ENCODE measurements at places on chromosomes 16 and 17.

DNA sequence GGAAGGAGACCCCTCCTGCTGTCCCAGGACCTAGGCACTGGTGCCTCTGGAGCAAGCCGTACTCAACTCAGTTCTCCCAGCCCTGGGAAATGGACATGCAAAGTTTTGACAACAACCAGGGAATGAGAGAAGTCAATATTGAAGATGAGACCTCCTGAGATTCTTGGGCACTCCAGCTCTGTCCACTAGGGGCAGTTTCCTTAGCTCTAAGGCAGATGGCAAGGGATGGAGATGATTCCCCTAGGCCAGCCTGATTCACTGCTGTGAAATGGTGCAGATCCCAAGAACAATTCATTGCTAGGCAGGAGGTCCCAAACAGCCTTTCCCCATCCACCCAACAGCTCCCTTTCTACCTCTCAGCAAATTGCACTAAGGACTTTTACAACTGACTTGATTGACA is 20.5 kb upstream of the SDR42E2 start:
- peak; percentile 8 for DNase-seq

GRCh38 chr16:29815032-29815721 is 775 bp upstream of the PAGR1 start:
- DNase-seq, result no peak

DNA sequence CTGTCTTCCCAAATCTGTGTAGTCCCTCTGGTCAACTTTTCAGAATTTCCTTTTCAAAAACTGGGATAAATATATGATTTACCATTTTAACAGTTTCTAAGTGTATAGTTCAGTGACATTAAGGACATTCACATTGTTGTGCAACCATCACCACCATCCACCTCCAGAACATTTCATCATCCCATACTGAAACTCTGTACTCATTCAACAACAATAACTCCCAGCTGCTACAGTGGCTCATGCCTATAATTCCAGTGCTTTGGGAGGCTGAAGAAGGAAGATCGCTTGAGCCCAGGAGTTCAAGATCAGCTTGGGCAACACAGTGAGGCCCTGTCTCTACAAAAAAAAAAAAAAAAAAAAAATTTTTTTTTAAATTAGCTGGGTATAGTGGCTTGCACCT is 131.0 kb downstream of the AATF start:
- DNase-seq, result peak; percentile 59

- no peak for DNase-seq
Measured at GRCh38 chr16:21128991-21129390, 21.7 kb downstream of the DNAH3 start.

DNA sequence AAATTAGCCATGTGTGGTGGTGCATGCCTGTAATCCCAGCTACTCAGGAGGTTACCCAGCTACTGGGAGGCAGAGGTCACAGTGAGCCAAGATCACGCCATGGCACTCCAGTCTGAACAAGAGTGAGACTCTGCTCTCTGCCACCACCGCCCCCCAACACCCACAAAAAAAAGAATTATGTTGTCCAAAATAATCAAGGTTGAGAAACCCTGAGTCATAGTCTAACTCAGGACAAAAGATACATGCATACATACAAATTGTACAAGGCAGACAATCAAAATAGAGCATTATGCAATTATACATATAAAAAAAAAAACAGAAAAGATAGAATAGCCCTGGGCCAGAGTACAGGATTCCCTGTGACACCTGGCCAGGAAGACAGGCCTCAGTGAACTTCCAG is 6.6 kb upstream of the KPNB1 start:
- DNase-seq, result peak; percentile 46

- DNase-seq, result no peak
Measured at GRCh38 chr17:41446806-41447205, 6.0 kb upstream of the KRT38 start.

DNA sequence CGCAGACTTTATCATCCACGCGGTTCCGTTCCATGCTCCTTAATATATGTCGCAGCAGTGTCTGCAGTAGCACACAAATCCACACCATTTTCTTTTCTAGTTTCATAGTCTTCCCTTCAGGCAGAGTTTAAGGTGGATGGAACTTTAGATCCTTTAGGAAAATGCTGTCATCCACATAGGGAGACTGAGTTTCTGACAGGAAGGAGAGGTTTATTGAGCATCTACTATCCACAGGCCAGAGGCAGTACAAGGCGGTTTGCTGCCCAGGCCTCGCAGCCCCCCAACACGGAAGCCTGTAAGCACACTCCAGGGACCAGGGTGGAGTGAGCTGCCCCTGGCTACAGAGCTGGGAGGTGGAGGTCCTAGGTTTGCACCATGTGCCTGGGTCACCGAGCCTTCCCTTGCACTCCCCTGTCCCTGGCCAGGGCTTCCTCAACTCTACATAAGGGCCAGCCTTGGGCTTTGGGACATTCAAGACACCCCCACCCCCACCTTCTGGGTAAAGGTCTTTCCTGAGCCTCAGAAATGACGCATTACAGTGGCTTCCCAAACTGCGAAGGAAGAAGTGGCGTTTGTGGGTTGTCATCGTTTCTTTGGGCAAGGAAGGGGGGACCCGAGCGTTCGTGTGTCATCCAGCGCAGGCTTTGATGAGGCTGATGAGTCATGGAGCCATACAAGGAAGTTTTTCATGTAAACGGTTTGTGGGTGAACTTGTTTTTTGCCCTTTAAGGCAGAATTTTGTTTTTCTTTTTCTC is 146.5 kb upstream of the PLCG2 start:
- DNase-seq, result peak; percentile 90

DNA sequence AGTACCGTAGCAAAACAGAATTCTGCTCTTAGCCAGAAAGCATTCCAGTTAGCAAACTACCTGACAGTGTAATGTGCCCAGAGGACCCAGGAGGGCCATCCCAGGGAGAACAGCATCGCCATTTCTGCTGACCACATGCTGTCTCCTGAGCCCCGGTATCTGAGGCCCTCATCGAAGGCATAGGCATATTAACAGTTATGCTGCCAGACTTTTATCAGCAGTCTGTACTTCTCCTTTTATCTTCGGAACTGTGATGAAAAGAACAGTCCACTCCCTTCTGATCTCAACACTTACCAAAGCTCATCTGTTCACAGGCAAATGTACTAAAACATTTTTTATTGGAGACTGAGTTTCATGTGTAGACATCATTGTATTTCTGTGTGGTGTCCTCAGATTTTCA is 236.4 kb downstream of the PRKCA start:
- DNase-seq, result no peak

DNA sequence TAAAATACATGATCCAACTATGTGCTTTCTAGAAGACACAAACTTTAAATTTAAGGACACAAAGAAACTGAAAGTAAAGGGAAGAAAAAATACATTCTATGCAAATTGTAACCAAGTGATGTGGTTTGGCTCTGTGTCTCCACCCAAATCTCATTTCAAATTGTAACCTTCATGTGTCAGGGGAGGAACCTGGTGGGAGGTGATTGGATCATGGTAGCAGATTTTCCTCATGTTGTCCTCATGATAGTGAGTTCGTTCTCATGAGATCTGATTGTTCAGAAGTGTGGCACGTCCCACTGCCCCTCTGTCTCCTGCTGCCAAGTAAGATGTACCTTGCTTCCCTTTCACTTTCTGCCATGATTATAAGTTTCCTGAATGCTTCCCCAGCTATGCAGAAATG is 15.0 kb downstream of the OR1A1 start:
- peak; percentile 50 for DNase-seq

GRCh38 chr16:2508722-2509400 is 4.9 kb upstream of the ATP6V0C start:
- DNase-seq, result no peak

DNA sequence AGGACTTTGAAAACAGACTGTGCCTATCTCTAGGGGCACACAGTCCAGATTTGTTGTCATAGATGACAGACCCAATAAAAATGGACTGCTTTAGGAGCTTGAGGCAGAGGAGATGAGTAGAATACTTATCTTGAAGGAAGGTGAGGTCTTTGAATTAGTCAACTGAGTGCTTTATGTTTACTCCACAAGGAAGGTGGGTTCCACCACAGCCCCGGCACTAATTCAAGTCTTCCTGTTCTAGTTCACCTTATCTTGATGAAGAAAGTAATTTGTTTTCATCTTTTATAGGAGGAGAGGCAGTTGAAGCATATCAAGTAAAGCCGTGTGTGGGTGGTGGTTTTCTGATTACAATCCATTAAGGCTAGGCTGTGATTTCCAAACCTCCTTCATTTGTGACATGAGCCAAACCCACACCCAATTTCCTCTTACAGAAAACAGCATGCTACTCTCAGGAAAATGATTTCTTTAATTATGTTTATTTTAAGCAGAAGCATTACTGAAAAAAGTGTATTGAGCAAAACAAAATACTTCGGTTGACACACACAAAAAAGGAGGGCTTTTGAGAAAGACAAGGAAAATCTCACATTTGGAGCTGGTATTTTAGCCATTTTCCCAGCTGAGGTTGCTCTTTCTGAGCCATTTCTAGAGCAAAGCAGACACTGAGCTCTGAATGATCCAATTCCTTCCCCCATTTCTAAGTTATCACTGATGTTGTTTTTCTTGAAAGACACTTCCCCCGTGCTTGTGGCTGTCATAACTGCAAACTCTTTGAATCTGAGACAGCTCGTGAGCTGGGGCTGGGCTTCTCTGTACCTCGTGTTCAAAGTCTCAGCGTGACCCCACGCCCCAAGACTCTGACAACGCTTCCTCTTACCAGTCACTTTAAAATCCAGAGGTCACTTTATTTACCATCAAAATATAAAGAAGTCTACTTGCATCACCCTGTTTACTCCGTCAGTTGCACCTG is 35.4 kb downstream of the CDRT15 start:
- peak; percentile 67 for DNase-seq

DNA sequence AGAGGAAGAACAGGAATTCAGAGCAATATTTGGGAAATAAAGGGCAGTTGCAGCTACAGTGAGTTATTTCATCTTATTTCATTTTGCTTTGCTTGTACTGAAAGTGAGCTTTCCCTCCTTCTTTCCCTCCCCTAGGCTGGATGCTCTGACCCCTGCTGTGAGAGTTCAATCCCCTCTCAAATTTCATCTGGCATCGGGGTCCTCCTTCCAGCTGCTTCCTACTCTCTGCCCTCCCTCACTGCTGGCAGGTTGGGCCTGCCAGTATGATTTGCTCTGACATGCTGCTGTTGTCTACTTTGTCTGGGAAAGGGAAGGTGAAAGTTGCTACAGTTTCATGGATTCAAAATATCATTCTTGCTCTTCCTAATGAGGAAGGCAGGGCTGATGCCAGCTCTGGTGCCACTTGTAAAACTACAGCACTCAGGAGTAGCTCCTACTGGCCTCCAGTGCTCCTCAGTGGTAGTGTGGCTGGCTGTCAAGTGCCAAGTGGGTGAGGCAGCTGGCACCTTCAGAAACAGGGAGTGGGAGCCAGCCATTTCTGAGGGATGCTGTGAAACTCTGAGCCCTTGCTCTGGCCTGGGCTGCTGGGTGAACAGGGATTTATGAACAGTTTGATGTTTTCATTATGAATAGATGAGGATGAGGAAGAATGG is 408.6 kb downstream of the HAPSTR1 start:
- DNase-seq, result no peak

GRCh38 chr17:20156196-20157000 is 147.2 kb downstream of the SPECC1 start:
- peak; percentile 46 for DNase-seq

DNA sequence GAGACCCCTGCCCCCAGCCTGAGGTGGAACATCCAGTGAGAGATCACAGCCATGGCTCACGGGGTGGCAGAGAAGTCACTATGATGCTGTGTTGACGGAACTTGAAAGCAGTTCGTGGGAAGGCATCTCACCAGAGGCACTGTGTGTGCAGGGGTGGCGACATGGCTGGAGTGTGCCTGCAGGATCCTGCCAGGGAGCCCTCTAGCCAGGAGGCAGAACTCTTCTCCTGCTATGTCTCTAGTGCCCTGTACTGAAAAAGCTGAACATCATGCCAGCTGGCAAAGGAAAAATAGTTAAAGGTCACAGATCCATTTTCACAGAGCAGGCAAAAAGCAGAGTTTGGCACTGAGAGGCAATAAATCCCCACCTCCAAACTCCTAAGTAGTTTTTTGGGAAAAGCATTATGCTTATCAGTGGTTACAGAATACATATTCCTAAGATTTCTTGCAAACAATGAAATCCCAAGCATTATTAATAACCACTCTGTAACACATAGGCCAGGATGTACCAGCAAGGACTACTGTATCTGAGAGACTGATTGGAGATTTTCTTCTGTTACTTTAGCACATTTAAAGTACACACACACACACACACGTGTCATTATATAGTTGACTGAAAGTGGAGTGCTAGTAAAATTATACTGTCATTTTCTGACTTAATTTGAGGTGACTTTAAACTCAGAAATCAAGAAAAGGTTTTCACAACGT is 36.8 kb downstream of the TNRC6C start:
- no peak for DNase-seq

GRCh38 chr16:4319454-4320421 is 3.9 kb downstream of the GLIS2 start:
- no peak for DNase-seq

DNA sequence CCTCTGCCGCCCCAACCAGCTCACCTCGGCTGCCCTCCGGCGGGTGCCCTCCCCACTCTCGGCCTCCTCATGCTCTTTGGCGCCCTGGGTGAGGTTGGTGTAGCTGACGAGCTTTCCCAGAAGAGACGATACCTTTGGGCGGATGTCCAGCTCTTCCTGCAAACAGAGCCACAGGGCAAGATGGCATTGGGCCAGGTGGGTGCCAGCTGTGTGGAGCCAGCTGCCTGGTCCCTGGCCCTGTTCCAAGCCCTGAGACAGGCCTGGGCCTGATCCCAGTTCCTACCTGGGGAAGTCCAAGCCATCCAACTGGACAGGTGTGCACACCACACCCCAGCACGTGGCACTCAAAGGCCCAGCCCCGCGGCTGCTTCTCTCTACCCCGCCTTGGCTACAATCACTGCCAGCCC is 6.9 kb downstream of the SLC12A4 start:
- DNase-seq, result no peak

- DNase-seq, result no peak
Measured at GRCh38 chr16:60310846-60311445, 1576.8 kb upstream of the GOT2 start.

GRCh38 chr17:7383742-7384488 is 3.0 kb downstream of the TNK1 start:
- DNase-seq, result peak; percentile 26

GRCh38 chr17:36107660-36108059 is 4.0 kb downstream of the CCL4 start:
- no peak for DNase-seq

DNA sequence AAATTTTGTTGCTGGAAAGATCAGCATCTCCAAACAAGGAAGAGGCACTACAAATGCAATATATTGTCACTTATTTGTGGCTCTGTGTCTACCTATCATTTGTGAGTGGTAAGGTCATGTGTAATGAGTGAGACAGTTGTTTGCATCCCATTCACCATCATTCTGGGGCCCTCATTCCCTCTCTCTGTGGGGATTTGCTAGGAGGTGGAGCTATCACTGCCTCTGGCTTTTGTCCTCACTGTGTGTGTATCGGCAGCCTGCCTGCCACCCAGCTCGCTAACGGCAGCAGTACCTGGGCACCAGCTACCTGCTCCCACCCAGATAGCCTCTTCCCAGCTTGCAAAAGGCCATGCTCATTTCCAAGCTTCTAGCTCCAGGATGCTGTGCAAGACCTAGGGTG is 379.2 kb upstream of the ZFHX3 start:
- no peak for DNase-seq

GRCh38 chr17:65685110-65685509 is 123.7 kb upstream of the AXIN2 start:
- no peak for DNase-seq

GRCh38 chr17:47654991-47655390 is 5.3 kb downstream of the KPNB1 start:
- DNase-seq, result no peak

- no peak for DNase-seq
Measured at GRCh38 chr17:42669977-42670788, 6.6 kb downstream of the PLEKHH3 start.

All from inflammatory macrophage treated with lipopolysaccharide for 4 hours (primary cell).